GM03348 (cell line): ENCODE measurements at places on chromosomes 13 and 19.
A peak's percentile ranks its signal among the peaks of the same experiment; 100 is the strongest.

DNA sequence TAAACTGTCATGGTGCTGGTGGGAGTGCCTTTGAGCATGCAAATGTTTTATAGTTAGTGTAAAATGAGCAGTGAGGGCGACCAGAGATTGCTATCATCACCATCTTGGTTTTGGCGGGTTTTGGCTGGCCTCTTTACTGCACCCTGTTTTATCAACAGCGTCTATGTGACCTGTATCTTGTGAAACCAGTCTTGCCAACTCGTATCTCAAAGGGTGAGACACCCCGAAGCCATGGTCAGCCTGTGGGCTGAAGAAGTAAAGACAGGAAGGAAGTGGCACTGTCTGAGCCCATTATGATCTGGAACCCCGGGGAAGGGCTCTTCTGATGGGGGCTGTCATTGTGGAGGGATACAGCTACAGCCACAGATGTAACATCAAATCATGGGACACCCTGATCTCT is 81.5 kb upstream of the FAM216B start:
- DNase-seq: no peak

- peak; percentile 50 for DNase-seq
Measured at GRCh38 chr13:94195715-94196114, 283.8 kb downstream of the DCT start.

- DNase-seq: no peak
Measured at GRCh38 chr19:2199215-2199614, 35.5 kb downstream of the DOT1L start.

- no peak for DNase-seq
Measured at GRCh38 chr13:91622778-91623550, 224.5 kb downstream of the GPC5 start.

GRCh38 chr13:23512762-23513395 is 57.3 kb upstream of the TNFRSF19 start:
- no peak for DNase-seq

DNA sequence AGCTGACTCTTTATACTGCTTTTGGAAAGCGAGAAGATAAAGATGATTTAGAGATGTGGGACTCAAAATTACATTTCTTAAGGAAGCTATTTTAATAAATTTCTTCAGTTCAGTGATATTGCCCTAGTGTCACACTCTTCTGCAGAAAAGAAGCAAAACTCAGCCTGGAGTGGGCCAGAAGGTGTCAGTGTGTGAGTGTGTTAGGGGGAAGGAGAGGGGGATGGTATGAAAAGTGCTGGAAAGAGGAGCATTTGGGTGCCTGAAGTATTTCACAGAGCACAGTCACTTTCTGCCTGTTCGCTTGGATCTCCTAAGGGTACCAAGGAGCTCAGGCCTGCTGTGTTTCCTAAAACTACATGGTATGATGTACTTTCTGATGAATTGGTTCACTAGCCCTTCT is 84.5 kb upstream of the FRY start:
- peak; percentile 44 for DNase-seq

- DNase-seq: peak; percentile 19
Measured at GRCh38 chr13:73922493-73923393, 211.5 kb downstream of the KLF12 start.

GRCh38 chr13:20499986-20500385 is 25.7 kb downstream of the CRYL1 start:
- DNase-seq: no peak

DNA sequence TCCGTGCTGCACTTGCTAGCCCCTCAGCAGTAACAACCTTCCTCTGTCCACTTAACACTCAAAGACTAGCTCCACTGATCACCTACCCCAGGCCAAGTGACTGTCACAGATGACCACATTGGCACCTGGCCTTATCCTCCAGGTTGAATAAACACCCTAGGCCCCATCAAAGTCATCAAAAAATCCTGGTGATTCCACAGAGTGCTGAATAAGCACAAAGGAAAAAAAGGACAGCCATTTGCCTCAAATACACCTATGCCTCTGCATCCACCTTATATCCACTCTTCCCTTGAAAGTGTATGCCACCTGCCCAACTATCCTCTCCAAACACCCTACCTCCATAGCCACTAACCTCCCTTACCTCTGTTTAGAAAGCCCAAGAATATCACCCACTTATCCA is 2.7 kb downstream of the ZNF154 start:
- no peak for DNase-seq
